ENCODE measurements at places on chromosomes 4 and X.

DNA sequence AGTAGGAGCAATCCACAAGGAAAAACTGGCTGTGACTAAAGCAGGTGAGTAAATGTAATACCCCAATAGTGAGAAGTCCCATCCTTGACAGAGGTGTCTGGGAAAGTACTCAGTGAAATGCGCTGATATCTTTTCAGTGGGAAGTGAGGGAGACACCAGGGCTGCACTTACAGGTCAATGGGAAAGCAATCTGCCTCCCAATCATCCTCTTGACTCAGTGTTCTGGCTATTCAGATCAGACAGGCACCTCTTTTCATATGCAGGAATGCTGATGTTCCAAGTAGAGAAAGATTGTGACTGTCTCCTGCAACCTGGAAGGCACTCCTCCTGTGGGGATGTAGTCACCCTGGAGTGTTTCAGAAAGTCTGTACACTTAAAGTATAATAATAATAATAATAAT is 39.9 kb upstream of the SPIN2A start:
- DNase-seq = no peak

DNA sequence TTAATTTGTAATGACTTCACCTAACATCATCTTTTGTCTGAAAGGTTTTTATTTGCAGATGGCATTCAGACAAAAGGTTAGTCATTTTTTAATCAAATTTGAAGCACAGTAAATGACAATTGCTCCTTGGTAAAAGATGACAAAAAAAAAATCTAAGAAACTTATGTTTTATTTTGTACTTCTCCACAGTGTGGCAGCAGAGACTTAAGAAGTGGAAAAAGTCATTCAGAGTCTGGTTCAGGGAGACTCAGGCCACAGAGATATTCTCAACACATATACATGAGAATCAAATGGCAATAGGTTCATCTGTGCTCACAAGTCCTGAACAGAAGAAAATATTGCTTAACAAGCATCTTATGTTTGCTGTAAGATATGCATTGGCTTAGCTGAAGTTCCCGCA is 436.2 kb downstream of the KCNIP4 start:
- DNase-seq = no peak

DNA sequence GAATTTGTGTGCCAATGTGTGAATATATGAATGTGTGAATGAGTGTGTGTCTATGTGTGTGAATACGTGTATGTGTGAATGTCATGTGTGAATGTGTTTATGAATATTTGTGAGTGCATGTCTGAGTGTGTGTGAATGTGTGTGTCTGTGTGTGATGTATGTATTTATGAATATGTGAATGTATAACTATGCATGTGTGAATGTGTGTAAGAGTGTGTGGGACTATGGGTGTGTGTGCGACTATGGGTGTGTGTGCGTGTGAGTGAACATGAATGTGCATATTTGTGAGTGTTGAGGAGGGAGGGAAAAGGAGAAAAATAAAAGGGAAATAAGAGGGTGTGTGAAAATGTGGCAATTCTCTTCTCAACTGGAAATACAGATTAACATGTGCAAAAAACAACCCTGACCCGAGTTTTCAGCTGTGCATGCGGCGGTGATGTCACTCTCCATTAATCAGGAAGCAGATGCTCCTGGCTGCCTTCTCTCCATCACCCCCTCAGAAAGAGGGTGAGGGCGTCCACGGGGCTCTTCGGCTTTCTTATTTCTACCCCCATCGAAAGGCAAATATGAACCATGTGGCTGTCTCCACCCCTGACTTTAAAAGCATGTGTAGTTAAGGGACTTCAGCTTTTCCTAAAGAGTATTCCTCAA is 219.8 kb downstream of the MAML3 start:
- no peak for DNase-seq

DNA sequence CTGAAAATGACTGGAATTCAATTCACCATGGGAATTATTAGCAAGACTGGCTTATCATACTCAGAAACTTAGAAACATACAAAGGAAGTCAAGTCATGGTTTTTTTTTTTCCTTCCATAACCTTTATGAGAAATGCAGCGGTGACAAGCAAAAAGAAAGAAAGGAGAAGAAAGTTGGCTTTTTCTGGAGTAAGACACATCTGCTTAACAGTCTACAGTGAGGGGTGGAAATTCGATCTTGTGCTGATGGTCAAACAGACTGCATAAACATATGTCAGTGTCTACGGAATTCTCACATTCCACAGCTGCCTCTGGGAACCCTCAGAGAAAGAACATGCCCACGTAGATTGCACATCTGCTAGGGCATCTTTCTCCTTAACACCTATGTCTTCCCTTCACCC is 54.6 kb downstream of the PROM1 start:
- no peak for DNase-seq

DNA sequence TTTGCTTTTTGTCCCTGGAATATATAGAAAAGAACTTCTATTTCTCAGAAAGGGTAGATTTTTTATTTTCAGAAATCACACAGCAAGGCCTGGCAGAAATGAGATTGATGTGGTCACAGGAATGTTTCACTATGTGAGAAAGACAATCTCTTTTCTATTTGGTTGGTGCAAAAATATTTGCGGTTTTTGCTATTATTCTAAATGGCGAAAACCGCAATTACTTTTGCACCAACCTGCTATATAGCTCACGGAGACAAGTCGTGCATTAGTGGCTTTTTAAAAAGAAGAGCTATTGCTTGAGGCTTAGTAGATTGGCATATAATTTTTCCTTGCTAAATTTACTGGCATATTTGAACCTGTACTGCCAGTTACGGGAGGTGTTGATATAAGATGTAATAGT is 100.4 kb downstream of the ITM2A start:
- DNase-seq = no peak

DNA sequence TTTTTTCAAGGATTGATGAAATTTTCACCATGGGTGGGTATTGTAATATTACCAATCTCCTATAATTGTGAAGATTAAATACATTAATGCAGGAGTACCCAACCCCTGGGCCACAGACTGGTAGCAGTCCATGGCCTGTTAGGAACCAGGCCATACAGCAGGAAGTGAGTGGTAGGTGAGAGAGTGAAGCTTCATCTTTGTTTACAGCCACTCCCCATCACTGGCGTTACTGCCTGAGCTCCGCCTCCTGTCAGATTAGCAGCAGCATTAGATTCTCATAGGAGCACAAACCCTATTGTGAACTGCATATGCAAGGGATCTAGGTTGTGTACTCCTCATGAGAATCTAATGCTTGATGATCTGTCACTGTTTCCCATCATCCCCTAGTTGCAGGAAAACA is 15.1 kb downstream of the RAPGEF2 start:
- no peak for DNase-seq

DNA sequence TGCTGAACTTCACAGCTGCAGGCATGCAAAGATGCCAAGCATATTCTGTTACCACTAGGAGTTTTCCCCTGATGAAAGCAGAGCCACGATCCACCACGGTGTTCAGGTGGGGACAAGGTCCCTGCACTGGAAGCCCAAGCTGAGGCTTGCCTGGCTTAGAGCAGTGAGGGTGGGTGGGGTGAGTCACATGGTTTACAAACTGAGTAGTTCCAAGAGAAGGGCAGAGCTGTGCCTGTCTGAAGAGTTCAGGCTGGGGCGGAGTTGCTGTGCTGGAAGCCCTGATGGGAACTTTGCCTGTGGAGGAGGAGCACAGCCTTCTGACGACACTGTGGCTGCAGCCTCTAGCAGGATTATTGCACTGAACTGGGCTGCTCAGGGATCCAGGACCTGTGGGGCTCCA is 45.5 kb downstream of the FAM9B start:
- no peak for DNase-seq

- DNase-seq = no peak
Measured at GRCh38 chr4:3054169-3054759, 20.1 kb downstream of the HTT-AS start.

- DNase-seq = no peak
Measured at GRCh38 chrX:154779261-154779660, 16.6 kb downstream of the DKC1 start.
